Non-pigmented ciliary epithelial cell (primary cell): ENCODE measurements at places on chromosomes 12 and 14.

- DNase-seq: no peak
These were observed 5.4 kb downstream of the FOS start for GRCh38 chr14:75283833-75284563.

- DNase-seq: no peak
These were observed 13.1 kb downstream of the ULK1 start for GRCh38 chr12:131907379-131908091.

DNA sequence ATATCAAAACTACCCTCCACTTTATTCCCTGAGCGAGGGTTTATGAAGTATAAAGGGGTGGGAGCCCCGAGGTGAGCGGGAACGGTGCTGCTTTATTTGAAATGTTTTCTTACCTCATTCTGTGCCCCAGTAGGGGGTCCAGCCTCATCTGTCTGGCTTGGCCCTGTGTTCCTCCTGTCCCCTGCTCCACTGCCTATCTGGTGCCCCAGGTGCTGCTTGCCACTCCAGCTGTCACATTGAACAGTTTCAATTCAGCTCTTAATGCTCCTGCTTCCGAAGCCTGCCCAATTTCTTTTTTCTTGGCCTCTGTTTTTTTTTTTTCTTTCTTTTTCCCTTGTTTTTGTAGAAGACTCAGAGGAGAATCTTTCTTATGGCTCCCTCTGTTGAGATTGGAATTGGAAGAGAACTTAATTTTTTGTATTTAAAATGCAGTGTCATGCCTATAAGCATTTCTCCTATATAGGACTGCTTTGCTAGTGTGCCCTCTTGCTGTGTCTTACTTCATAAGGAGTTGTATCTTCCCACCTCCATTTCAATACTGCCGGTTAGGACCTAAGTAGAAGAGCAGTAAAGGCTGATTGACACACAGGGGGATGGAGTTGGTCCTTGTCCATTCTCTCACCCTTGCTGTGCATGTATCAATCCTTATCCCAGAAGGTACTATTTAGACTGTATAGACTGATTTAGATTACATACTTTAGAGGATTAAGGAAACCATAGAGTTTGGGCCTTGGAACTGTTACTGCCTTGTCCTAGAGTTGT lies 2.3 kb downstream of the ATXN7L3B start:
- DNase-seq: no peak

DNA sequence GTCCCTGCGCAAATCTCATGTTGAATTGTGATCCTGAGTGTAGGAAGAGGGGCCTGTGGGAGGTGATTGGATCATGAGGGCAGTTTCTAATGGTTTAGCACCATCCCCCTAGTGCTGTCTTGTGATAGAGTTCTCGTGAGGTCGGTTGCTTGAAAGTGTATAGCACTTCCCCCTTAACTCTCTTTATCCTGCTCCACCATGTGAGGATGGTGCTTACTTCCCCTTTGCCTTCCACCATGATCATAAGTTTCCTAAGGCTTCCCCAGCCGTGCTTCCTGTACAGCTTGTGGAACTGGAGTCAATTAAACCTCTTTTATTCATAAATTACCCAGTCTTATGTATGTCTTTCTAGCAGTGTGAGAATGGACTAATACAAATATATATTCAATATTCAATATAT lies 303.7 kb upstream of the SEL1L start:
- DNase-seq: no peak

DNA sequence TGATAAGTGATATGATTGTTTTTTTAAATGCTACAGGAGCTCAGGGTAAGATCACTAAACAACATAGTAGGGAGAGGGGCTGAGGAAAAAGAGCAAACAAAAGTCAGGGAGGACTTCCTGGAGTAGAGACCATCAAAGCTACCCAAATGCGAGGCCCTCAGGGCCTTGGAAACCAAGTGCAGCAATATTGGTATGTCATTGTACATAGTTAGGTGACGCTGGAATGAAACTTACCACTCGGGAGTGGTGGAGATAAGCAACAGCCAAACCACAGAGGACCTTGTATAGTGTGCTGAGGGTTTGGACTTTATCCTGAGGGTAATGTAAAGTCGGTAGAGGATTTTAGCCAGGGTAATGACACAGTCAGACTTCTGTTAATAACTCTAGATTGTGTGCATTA lies 13.8 kb downstream of the KITLG start:
- DNase-seq: no peak

DNA sequence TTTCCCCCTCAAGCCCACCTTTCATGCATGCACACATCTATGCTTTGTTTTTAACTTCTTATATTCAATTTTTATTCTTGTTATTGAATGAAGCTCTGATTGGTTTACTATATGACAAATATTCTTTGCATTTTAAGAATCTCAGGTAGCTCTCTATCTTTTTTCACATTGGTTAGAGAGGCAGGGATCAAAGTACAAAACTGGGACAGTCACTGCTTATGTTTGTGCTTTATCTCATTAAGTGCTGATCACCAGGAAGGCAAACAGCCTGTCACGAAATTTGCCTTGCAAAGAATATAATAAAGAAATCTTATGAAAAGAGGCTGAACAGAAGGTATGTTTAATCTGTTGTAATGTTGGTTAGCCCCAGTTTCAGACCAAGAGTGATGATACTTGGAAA lies 29.7 kb upstream of the INSM2 start:
- no peak for DNase-seq

GRCh38 chr14:97331526-97331925 lies 534.3 kb downstream of the VRK1 start:
- no peak for DNase-seq

DNA sequence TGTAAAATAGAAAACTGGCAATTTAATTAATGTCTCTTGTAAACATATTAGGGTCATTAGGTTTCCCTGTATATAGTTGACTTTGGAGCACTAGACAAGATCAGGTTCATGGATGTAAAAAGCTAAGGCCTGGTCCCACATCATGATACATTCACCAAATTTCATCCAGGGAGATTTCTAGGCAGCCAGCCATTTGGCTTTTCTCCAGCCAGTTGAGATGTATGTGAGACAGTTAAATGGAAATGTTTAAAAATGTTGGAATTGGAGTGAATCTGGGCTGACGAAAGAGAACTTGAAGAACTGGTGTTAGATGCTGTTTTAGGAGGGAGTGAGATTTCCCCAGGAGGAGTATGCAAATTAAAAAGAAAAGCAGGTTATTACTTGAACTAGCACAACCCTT lies 41.8 kb upstream of the CLEC14A start:
- no peak for DNase-seq

DNA sequence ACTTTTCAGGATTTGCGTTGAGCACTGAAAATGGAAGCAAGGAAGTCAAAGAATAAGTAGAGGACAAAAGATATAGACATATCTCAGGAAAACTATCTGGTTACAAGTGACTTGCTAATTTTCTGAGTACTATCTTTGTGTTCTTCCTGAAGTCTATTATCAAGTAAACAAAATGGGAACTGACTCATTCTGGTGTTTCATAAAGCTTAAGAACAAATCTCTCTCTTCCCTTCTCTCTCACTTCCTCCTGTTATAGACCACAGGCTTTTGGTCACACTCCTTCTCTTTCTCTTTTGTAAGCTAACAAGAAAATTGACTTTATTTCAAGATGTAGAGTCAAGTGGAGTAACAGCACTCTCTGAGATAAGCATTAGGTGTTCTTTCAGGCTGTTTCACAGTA lies 406.6 kb upstream of the SYT1 start:
- DNase-seq: peak; percentile 37

DNA sequence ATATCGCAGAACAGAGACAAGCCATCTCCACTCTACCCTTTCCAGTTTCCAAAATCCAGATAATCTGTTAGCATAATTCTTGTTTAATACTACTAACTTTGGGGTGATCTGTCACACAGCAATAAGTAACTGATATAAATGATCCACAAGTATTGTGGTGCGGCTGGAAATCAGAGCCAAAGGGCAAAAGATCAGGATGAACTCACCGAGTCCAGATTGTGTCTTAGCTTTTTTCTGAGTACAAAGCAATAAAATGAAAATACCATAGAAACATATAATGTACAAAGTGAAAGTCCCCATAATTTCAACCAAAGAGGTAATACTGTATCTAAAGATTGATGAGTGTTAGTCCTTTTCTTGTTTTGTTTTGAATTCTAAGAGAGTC lies 17.4 kb downstream of the HECTD1 start:
- no peak for DNase-seq

DNA sequence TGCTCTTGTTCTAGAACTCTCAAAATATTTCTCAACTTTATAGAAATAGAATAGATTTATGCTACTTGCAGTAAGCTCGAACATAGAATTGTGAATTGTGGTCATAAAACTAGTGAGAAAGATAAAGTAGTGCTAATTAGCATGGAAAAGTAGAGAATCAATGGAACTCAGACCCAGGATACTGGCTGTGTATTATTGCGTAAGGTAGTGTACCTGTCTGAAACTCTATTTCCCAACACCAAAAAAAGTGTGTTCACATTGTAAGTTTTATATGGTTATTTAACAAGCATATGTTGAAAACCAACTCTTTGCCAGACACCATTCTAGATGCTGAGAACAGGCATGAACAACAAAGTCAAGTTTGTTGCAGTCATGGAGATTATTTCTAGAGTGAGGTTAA lies 720.5 kb upstream of the ATXN7L3B start:
- DNase-seq: no peak

DNA sequence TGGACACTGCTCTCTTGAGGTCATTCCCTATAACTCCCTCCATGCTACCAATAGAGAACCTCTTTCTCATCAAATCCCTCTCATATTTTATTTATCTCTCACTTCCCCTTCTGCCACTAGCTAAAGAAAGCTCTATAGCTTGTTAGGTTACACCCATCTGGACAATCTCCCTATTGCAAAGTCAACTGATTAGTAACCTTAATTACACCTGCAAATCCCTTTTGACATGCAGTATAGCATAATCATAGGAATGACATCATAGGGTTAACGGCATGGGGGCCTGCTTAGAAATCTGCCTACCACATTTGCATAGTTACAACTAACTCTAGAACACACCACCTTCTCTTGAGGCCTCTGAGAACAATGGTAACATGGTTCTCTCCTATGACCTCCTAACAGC lies 181.2 kb downstream of the EMP1 start:
- DNase-seq: no peak

- DNase-seq: no peak
These were observed 28.2 kb downstream of the TRAF3 start for GRCh38 chr14:102805371-102805891.

DNA sequence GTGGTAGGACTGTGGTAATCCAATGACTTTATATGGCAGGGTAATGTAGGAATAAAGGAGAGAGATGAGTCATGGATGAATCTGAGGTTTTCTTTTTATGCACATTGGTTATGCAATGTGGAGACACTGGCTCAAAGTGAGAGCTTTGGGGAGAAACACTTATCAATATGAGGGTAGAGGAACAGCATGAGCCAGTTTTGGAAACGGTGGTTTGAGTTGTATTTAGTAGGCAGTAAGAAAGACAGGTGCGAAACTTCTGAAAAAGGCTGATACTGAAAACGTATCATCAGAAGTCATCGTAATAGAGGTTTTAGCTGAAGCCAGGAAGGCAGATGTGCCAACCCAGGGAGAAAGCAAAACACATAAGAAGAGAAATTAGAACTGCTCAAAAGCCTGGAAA lies 854.8 kb upstream of the SEL1L start:
- no peak for DNase-seq

DNA sequence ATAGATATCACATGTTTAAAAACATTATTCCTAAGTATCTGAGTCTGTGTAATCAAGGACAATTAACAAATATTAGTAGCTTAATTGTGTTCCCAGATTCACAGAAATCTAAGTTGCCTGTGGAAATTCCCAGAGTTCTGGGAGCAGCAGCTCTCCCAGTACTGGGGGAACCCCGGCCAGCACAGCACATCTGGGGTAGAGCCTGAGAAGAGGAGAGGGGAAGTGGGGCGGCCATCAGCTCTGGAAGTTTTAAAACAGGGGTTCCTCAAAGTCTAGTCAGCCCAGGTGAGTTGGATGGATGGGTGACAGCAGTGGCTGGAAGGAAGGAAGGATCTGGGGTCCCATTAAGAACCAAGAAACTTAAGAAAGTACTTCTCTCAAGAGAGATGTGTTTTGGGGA lies 24.6 kb downstream of the PRICKLE1 start:
- DNase-seq: no peak

GRCh38 chr14:24428628-24429394 lies 657 bp downstream of the CBLN3 start:
- DNase-seq: no peak

DNA sequence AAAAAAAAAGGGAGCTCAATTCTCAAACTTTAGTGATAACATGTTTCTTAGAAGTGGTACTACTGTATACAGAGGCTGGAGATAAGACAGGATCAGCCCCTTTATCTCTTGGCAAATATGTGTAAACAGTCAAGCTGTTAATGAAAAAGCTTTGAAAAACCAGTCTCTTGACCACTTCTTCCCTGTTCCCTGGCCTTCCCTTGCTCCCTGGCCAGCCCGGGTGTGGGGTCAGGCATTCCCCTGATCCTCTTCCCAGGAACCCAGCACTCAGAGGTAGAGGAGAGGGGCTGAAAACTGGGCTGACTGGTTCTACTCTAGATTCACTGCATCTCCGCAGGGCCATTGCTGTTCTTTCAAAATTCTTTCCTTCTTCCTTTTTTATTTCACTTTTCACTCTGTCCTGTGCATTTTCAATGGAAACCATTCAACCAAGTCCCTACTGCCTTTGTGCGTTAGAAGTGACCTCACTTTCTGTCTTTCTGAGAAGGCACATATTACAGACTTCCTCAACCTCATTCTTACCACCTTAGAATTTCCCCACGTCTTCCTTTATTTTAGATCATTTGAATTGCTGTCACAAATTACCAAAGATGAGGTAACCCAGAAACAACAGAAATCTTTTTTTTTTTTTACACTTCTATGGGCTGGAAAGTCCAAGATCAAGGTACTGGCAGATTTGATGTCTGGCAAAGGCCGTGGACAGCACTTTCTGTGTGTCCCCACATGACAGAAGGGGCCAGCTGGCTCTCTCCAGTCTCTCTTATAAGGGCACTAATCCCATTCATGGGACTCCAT lies 5.7 kb downstream of the GNG2 start:
- DNase-seq: no peak

DNA sequence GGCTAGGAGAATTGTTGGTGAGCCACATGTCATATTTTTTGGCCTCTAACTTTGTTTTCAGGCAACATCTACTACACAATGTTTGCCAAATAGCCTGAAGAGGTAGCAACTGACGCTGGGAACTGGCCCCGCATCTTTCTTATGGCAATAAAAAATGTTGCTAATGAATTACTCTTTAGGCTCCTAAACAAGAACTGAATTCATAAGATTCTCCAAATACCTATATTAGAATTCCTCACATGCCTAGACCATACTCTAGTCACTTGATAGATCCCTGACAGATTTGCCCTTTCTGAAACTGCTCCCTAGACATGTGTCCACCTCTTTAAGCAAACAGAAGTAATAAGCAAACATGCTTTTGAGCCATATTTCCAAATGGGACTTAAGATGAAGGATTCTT lies 209.0 kb upstream of the ATXN7L3B start:
- DNase-seq: no peak

DNA sequence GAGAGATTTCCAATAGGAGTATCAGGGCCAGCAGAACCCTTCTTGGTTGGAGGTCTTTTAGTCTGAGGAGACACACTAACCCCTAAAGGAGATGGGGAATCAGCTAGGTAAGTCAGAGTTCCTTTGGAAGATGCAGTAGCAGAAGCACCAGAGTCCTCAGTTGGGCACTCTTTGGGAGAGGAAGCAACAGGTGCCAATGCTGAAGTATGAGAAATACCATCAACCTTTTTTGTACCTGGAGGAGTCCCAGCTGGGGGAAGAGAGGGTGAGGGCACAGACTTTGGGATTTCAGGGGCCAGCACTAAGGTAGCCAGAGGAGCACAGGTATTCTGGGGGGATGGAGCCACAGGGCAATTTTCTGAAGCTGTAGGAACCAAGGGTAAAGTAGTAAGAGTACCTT lies 6.0 kb downstream of the NACA start:
- no peak for DNase-seq

- DNase-seq: no peak
These were observed 32.6 kb downstream of the NGB start for GRCh38 chr14:77238356-77238755.
